ENCODE measurements at places on chromosomes 1 and 21. TPM values are rescaled to one million over a fixed set of nuclear protein-coding genes. Genes with fewer than 3 reads are reported as not detected.

- peaks cover 3% of the 10 kb centered on the region for H3K4me1 ChIP-seq
- ATAC-seq = peak; percentile 45
- no peak overlapping the region for H3K27ac ChIP-seq
- peaks cover 13% of the 10 kb centered on the region for H3K36me3 ChIP-seq
These were observed 178.0 kb downstream of the SDCCAG8 start for GRCh38 chr1:243433737-243434370.

DNA sequence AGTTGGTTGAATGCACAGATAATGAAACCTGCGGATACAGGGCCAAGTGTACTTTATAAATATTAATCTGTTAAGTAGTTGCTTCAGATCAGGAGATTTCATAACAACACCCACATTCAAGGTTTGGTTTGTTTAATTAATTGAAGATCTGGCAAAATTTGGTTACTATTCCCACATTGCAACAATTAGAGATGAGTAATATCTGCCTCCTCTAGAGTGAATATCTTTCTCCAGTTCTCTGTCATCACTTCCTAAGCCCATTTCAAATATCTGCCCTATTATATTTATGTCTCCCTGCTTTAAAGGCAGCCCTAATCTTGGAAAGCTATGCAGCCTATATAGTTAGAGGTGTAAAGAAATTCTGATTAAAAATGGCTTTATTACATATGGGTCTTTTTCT lies 61.4 kb downstream of the PPP2R5A start:
- peak overlapping the region; percentile 46 for H3K27ac ChIP-seq
- H3K4me1 ChIP-seq = no peaks in the 10 kb centered on the region
- H3K4me3 ChIP-seq = no peak overlapping the region
- ATAC-seq = no peak
- peaks cover 85% of the 10 kb centered on the region for H3K36me3 ChIP-seq

GRCh38 chr21:28454564-28455252 lies 538.0 kb downstream of the LTN1 start:
- no peaks in the 10 kb centered on the region for H3K36me3 ChIP-seq
- no peak overlapping the region for H3K4me3 ChIP-seq
- H3K27me3 ChIP-seq = no peaks in the 10 kb centered on the region
- H3K4me1 ChIP-seq = no peaks in the 10 kb centered on the region
- no peak for ATAC-seq
- no peak overlapping the region for H3K27ac ChIP-seq

Gene ANGPTL3
- not detected for total RNA-seq

Gene NPR1
- total RNA-seq = 0.19 TPM

Gene KDF1
- total RNA-seq = not detected

DNA sequence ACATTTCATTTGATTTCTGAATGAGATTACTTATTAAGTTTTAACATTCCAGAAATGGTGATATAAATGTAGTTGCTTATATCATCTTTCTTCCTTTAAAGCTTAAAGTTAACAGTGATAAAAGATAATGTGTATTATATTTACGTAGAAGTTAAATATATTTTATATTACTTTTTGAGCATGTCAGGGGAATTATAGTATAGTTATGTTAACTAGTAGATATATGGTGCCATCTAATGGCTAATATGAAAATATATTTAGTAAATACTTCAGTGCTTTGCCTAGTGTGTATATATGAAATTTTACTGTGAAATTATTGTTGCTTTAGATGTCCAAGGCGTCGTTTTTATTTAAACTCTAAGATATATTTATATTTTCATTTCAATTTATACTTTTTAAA lies 51.5 kb downstream of the SYT14 start:
- no peaks in the 10 kb centered on the region for H3K4me1 ChIP-seq
- no peak overlapping the region for H3K27ac ChIP-seq
- no peak for ATAC-seq
- H3K4me3 ChIP-seq = no peak overlapping the region
- H3K27me3 ChIP-seq = peaks cover 38% of the 10 kb centered on the region
- H3K36me3 ChIP-seq = no peaks in the 10 kb centered on the region

DNA sequence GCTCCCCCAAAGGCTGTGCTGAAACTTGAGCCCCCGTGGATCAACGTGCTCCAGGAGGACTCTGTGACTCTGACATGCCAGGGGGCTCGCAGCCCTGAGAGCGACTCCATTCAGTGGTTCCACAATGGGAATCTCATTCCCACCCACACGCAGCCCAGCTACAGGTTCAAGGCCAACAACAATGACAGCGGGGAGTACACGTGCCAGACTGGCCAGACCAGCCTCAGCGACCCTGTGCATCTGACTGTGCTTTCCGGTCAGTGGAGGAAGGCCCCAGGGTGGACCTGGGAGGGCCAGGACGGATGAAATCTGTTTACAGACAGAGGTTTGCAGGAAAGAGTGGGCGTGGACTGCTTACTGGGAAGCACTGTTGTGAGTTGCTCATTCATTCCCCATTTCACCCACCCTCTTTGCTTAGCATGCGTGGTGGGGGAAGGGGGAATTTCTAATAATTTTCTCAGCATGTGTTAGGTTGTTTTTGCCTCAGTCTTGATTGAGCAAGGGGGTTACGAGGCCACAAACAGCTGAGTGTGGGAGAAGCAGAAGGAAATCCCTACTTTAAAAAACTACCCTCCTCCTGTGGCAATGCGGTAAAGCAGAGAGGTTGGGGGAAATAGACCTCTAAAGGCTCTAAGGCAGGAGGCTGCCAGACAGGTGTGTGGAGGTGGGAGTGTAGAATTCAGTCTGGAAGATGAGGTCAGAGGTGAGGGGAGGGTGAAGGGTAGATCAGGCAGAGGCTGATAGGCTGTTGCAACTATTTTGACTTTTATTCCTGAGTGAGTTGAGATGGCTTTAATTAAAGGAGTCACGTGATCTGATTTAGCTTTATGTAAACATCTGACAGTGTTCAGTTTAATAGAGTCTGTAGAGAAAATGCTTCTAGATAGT lies 1.3 kb downstream of the FCGR2A start:
- H3K27ac ChIP-seq = no peak overlapping the region
- peak; percentile 28 for ATAC-seq
- no peak overlapping the region for H3K4me3 ChIP-seq
- peaks cover 7% of the 10 kb centered on the region for H3K4me1 ChIP-seq
- peaks cover 15% of the 10 kb centered on the region for H3K27me3 ChIP-seq

- no peak overlapping the region for H3K4me3 ChIP-seq
- no peaks in the 10 kb centered on the region for H3K36me3 ChIP-seq
- no peak overlapping the region for H3K27ac ChIP-seq
- no peaks in the 10 kb centered on the region for H3K4me1 ChIP-seq
- peaks cover 10% of the 10 kb centered on the region for H3K27me3 ChIP-seq
- ATAC-seq = no peak
These were observed 33.4 kb downstream of the DDX20 start for GRCh38 chr1:111789142-111789541.

- peaks cover 12% of the 10 kb centered on the region for H3K4me1 ChIP-seq
- ATAC-seq = no peak
- no peak overlapping the region for H3K27ac ChIP-seq
- H3K27me3 ChIP-seq = peaks cover 72% of the 10 kb centered on the region
These were observed 14.5 kb downstream of the PAX7 start for GRCh38 chr1:18644973-18645746.

DNA sequence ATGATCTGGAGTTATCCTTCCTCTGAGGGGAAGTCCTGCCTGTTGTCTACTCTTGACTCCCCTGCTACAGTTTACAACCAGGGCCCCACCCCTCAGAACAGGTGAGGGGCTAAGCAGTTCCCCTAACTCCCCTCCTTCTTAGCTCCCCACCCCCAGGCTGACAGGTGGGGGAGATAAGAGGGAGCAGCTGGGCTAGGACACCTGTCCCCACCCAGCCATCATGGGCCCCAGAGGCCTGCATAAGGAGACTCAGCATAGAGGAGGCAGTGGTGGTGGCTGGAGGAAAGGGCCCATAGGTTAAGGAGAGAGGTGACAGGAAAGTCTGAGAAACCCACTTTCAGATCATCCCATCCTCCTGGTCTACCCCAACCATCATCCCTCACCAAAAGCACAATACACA lies 6.8 kb downstream of the MEF2D start:
- no peaks in the 10 kb centered on the region for H3K27me3 ChIP-seq
- H3K4me3 ChIP-seq = peak overlapping the region; percentile 61
- H3K4me1 ChIP-seq = peaks cover 83% of the 10 kb centered on the region

GRCh38 chr1:67888216-67889106 lies 55.2 kb upstream of the GNG12 start:
- no peak overlapping the region for H3K4me3 ChIP-seq
- H3K4me1 ChIP-seq = peaks cover 5% of the 10 kb centered on the region
- no peak for ATAC-seq
- H3K27me3 ChIP-seq = peaks cover 37% of the 10 kb centered on the region
- no peaks in the 10 kb centered on the region for H3K36me3 ChIP-seq
- H3K27ac ChIP-seq = no peak overlapping the region

Data from activated T-helper 17 cell treated with anti-CD3 and anti-CD28 coated beads, Interleukin-2, amount 50 U/mL, for 72 hours (primary cell).